ENCODE measurements at places on chromosomes 12 and 14.

- no peak for DNase-seq
Observed at GRCh38 chr12:108477055-108477880, 37.8 kb upstream of the FICD start.

- no peak for DNase-seq
Observed at GRCh38 chr12:66119229-66119869, 11.2 kb downstream of the LLPH start.

GRCh38 chr12:69666798-69667197 lies 32.3 kb downstream of the BEST3 start:
- DNase-seq, result no peak

DNA sequence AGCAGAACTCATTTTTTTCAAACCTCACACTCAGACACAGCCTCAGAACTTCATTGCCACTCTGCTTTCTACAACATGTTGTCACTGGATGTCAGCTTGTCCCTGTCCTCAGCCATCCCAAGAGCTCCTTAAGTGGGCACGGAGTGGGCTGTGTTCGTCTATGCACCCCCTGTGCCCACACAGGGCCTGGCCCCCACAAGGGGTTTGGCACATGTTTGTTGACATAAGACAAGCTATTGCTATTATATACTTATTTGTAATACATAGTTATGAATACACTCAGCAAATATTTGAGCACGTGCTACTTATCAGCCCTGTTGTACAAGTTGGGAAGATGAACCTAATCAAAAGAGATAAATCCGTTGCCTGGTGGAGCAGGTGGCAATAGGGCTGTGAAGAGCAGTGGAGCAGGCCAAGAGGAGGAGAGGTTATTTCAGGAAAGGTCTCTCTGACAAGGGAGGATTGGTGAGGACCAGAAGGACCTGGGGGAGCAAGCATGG lies 4.3 kb upstream of the BDKRB1 start:
- DNase-seq, result no peak

GRCh38 chr12:89089264-89089663 lies 263.0 kb downstream of the DUSP6 start:
- no peak for DNase-seq

- DNase-seq, result no peak
Observed at GRCh38 chr14:59705866-59706265, 129.3 kb upstream of the CCDC175 start.

GRCh38 chr12:47091009-47091408 lies 11.2 kb upstream of the AMIGO2 start:
- no peak for DNase-seq

DNA sequence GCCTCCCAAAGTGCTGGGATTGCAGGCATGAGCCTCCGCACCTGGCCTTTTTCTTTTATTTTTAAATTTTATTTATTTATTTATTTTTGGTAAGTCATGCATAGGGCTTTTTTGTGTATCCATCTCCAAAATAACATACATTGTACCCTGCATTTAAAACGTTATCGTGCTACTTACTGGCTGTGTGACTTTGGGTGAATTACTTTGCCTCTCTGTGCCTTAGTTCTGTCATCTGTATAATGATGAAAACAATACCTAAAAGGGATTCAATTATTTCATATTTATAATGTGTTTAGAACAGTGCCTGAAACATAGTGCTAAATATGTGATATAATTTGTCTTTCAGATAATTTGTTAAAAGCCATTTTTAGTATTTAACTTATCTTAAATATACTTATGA lies 19.6 kb downstream of the ZCRB1 start:
- no peak for DNase-seq

DNA sequence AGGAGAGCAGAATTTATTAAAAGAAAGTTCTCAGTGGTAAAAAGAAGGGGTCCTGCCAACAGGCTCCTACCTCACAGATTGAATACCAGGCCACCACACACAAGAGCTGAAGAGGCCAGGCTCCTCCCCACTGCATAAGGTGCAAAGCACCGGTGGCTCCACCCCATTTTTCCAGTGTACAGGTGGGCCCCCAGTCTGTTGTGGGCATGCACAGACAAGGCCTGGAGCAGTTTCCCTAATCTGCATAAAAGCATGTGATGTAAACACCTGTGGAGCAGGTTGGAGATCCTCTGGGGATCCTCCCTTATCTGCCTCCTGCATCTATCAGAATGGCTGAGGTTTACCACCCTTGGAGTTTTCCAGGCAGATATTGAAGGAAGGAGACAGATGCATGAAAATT lies 45.7 kb upstream of the PDZRN4 start:
- no peak for DNase-seq

DNA sequence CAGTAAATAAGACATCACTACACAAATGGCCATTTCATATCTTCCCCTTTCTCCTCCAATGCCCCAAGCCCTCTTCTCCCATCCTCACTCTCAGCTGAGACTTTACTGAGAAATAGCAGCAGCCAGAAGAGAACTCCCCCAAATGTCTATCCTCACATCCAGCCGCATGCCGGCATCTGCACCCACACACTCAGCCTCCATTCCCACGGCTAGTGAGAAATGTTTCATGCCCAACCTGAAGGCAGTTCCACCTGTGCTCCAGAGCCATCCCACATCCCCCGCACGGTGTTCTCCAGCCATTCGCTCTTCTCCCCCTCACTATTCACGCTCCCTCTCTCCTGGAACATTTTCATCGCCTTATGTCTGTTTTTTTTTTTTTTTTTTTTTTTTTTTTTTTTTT lies 208.7 kb upstream of the DIO3 start:
- DNase-seq, result no peak

DNA sequence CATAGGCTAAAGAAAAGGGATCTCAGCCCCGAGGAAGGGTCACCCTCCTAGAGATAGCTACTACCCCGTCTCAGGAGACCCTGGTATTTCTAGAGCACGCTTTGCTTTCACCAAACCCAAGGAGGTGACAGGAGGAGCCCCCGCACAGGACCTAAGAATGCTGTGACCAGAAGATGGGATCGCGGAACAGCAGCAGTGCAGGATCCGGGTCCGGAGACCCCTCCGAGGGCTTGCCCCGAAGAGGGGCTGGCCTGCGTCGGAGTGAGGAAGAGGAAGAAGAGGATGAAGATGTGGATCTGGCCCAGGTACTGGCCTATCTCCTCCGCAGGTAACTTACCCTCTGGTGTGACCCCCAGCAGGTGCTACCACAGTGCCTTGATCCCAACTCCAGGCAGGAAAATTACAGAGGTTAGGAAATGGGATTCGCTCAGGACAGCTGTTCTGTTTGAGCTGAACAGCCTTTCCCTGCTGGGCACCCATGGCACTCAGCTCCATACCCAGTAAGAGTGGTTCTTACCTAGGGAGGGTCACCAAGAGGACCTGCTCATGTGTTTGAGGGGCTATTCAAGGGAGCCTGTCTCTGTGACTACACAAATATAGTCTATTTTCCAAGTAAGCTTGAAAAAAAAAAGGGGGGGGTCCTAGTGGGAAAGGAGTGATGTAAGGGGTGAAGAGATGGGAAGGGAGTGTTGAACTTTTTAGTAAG lies 826 bp upstream of the NRL start:
- no peak for DNase-seq

GRCh38 chr14:96502621-96503305 lies 581 bp downstream of the PAPOLA start:
- peak; percentile 48 for DNase-seq

DNA sequence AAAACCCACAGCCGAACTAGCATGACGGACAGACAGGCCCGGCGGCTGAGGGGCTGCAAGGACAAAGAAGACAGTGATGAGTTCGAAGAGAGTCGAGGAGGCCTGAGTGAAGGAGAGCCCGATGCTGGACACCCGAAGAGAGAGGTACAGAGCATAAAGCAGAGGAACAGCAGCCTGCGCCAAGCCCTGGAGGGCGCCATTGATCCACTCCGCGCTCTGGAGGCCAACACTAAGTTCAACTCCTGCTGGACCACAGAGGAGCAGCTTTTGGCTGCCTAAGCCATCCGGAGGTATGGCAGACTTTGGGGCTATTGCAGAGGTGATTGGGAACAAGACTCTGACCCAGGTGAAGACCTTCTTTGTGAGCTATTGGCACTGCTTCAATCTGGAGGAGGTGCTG lies 7.8 kb upstream of the PLXNC1 start:
- no peak for DNase-seq

- DNase-seq, result no peak
Observed at GRCh38 chr12:75585330-75585729, 73.9 kb upstream of the KRR1 start.

DNA sequence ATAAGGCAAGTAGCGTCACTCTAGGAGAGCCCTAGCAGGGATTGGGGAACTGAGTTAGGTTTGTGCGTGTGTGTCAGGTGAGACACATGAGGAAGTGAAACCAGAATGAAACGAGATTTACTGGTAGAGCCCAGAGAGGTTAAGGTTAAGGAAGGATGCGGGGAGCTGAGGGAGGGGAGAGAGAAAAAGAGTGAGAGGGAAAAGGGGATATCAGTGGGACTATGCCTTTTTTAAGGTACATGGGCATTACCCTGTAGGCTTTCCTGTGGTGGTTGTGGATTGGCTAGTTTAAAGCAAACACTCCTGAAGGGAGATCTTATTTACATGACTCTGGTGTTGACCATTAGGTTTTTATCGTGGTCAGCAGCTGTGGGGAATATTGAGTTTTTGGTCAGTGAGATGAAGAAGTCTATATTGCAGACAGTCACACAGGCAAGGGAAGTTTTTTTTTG lies 13.9 kb downstream of the ZDHHC17 start:
- no peak for DNase-seq

GRCh38 chr14:64605926-64606685 lies 56.3 kb downstream of the PPP1R36 start:
- DNase-seq, result no peak

GRCh38 chr14:83974647-83975163 lies 1555.2 kb upstream of the FLRT2 start:
- no peak for DNase-seq

DNA sequence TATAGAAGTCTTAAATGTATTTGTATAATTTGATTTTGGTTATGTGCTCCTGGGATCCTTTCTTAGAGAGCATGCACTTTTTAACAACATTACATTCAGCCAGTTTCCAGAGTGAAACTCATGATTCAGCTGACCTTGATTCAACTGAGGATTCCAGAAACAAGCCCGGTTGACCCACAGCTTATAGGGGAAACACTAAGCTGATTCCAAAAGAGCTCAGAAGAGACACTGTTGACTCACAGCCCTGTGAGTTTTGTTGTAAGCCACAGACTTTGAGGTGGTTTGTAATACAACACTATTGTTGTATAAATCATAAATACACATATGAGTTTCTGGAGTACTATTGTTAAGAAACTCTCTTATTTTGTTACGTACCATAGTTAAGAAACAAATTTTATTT lies 133.8 kb upstream of the MGAT4C start:
- no peak for DNase-seq

DNA sequence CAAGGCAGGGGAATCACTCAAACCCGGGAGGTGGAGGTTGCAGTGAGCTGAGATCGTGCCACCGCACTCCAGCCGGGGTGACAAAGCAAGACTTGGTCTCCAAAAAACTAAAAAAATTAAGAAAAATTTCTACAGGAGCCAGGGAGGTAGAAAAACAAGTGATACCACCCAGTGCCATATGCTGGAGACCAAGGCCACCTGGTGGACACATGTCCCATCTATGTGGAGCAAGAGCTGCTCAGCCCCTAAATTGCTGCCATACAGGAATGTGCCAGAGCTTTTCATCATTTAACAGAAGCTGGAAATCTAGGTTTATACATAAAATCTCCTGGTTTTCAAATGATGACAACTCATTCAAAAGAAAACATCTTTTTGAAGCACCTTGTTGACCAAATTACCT lies 61.4 kb upstream of the ELK3 start:
- no peak for DNase-seq

DNA sequence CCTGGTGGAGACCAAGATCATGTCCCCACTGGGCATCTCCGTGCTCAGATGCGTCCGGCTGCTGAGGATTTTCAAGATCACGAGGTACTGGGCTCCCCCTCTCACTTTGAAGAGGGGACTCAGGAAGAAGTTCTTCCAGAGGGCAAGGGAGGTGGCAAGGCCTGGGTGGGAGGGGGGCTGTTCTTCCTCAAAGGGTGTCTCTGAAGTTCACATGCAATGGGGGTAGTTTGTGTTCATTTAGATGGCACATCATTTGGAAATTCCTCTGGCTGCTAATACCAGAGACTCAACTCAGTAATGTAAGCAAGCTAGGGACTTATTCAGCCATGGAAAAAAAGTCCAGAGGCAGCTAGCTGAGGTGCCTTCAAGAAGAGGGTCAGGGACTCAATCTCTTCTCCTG lies 227.1 kb upstream of the FKBP4 start:
- DNase-seq, result no peak

GRCh38 chr14:67485501-67486095 lies 2.9 kb downstream of the TMEM229B start:
- DNase-seq, result no peak

GRCh38 chr14:74518221-74518620 lies 24.7 kb downstream of the ISCA2 start:
- no peak for DNase-seq

DNA sequence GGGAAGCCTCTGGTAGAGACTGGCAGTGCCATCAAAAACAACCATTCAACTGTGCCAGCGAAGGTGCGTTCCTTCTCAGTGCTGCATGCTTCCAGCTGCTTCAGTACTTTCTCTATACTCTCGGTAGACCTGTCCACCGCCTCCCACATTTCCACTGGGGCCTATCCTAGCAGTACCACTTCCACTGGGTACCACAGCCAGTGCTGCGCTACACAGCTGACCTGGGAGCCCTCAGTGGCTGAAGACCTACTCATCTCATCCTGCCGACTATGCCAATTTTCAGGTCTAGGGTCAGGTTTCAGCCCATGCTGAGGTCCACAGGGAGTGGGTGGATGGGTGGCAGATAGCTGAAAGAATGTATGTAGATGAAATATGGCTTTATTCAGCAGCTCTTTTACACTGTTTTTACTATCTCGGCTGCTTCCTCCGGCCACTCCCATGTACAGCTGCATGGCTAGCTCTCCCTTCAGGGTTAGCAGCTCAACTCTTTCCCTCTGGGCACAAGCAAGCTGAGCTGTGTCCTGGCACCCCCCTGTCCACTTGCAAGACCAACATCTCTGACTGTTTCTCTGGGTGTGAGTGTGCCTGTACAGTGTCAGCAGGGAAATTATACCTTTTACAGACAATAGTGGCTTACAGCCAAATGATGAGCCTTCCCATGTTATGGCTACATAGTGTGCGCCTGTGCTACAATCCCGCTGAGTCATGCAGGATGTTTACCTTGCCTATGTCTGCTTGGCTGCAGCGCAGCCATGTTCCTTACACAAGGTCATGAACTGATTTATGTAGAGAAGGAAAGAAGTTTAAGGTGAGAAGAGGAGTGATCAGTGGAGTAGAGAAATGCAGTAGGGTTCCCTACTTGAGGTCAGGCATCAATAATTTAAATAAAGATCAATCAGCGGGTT lies 125.7 kb upstream of the DDHD1 start:
- DNase-seq, result no peak

GRCh38 chr12:13085968-13086686 lies 17.3 kb downstream of the GSG1 start:
- no peak for DNase-seq

DNA sequence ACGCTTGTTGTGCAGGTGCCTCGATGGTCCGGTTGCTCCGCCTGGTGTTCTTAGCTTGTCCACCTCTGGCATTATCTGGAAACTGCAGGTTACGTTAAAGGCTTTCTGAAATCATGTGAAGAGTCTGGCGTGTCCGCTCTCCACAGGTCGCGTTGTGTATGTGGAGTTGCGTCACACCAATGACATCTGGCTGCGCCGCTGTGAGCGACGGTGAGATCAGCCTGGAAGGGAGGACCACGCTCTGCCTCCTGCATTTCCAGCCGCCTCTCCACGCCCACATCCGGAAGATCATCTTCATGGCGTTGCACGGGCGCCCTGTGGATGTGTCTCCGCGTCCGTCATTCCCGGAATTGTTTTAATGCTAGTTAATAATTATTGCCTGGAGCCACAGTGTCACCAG lies 50.6 kb upstream of the GALNT9 start:
- DNase-seq, result no peak

- no peak for DNase-seq
Observed at GRCh38 chr12:101038289-101038871, 171.7 kb downstream of the SLC5A8 start.

All from left renal cortex interstitium (tissue), 4 donors.